Brain (organoid and tissue), 16 donors: ENCODE measurements at places on chromosomes 2 and 18. TPM values are rescaled to one million over a fixed set of nuclear protein-coding genes. Genes with fewer than 3 reads are reported as not detected.

NTSR2 gene
- polyA plus RNA-seq: 18.4 TPM

SOWAHC gene
- 3.0 TPM for polyA plus RNA-seq

SERPINB10 gene
- polyA plus RNA-seq: not detected

SP110 gene
- 5.1 TPM for polyA plus RNA-seq

LYG2 gene
- polyA plus RNA-seq: not detected

DSEL gene
- polyA plus RNA-seq: 0.92 TPM

PJVK gene
- 0.22 TPM for polyA plus RNA-seq

PLCD4 gene
- 9.7 TPM for polyA plus RNA-seq

SERPINB4 gene
- polyA plus RNA-seq: not detected

PKDCC gene
- polyA plus RNA-seq: 4.1 TPM

CKAP2L gene
- 11.8 TPM for polyA plus RNA-seq

FAM228B gene
- polyA plus RNA-seq: 10.9 TPM

MALL gene
- polyA plus RNA-seq: 1.9 TPM

SLC9A4 gene
- polyA plus RNA-seq: not detected

NEU2 gene
- polyA plus RNA-seq: not detected

IL1RL1 gene
- polyA plus RNA-seq: 1.7 TPM

ATAD2B gene
- 1.6 TPM for polyA plus RNA-seq

CYP27A1 gene
- 56.6 TPM for polyA plus RNA-seq

REEP1 gene
- 12.1 TPM for polyA plus RNA-seq

GAREM1 gene
- 4.4 TPM for polyA plus RNA-seq

TCF7L1 gene
- 15.3 TPM for polyA plus RNA-seq

ANKRD29 gene
- polyA plus RNA-seq: 1.2 TPM

PLGLB2 gene
- not detected for polyA plus RNA-seq

FAM237A gene
- polyA plus RNA-seq: not detected

EVX2 gene
- 0.14 TPM for polyA plus RNA-seq

RAX gene
- 0.24 TPM for polyA plus RNA-seq

CCDC195 gene
- not detected for polyA plus RNA-seq

SOX11 gene
- 14.3 TPM for polyA plus RNA-seq

TNS1 gene
- polyA plus RNA-seq: 23.1 TPM

MYO3B gene
- polyA plus RNA-seq: not detected

DUSP19 gene
- 0.95 TPM for polyA plus RNA-seq

CFC1 gene
- polyA plus RNA-seq: 3.1 TPM

CDH19 gene
- polyA plus RNA-seq: 0.68 TPM

ALK gene
- 0.41 TPM for polyA plus RNA-seq

AKAIN1 gene
- polyA plus RNA-seq: not detected

HAT1 gene
- polyA plus RNA-seq: 19.0 TPM

PLA2R1 gene
- polyA plus RNA-seq: 0.19 TPM

CPO gene
- polyA plus RNA-seq: not detected

ADRA2B gene
- polyA plus RNA-seq: 0.48 TPM

SPHKAP gene
- polyA plus RNA-seq: 9.9 TPM

ATRAID gene
- polyA plus RNA-seq: 176 TPM

TANC1 gene
- 3.3 TPM for polyA plus RNA-seq

PARD6G gene
- polyA plus RNA-seq: 7.0 TPM

FLACC1 gene
- not detected for polyA plus RNA-seq

GPR17 gene
- polyA plus RNA-seq: 15.5 TPM

PFN4 gene
- polyA plus RNA-seq: 0.59 TPM

ERBB4 gene
- polyA plus RNA-seq: 0.81 TPM

ASB18 gene
- not detected for polyA plus RNA-seq

ALLC gene
- polyA plus RNA-seq: not detected
